ENCODE measurements at places on chromosomes 11 and 22.

- DNase-seq, result no peak
Observed at GRCh38 chr11:35162745-35163144, 23.8 kb downstream of the CD44 start.

GRCh38 chr22:46947516-46948257, 185.2 kb downstream of the TBC1D22A start:
- DNase-seq, result no peak

GRCh38 chr11:64186492-64187165, 658 bp downstream of the STIP1 start:
- DNase-seq, result no peak

DNA sequence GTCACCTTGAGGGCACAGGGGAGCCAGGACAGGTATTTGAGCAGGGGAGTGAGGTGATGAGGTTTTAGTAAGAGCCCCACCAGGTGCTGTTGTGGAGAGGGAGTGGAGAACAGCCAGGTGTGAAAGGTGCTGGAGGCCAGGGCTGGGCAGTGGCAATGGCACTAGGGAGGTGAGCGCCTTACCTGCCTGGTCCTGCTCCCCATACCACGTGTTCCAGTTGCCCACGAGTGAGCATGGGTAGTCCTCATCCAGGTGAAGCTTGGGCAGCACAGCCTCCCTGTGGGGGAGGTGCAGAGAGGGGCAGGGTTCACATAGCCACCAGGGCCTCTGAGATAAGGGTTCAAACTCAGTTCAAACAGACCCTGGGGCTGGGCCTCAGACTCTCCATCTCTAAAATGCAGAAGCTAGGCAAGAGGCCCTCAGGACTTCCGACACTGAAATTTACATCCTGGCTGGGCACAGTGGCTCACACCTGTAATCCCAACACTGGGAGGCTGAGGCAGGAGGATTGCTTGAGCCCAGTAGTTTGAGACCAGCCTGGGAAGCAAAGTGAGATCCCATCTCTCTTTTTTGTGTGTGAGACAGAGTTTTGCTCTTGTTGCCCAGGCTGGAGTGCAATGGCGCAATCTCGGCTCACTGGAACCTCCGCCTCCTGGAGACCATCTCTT, 11.8 kb downstream of the NIPSNAP1 start:
- DNase-seq, result no peak

DNA sequence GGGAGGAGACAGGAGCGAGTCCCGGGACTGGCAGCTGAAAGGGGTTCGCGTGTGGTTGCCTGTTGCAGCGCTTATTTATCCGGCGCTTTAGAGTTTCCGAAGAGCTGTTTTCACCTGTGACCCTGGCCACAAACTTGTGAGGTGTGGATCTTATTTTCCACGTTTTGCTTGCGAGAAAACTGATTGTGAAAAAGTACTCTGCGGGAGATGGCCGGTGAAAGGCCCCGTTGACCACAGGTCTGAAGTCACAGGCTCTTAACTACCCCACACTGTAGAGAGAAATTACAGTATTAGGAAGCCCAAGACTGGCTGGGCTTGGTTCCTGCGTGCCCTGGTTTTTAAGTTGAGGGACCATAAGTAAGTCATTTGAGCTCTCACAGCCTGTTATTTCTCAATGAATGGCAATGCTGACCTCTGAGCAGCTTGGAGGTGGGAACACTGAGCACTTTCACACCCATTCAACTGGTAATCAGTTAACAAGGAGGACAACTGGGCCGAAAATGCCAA, 379 bp upstream of the RAB38 start:
- no peak for DNase-seq

GRCh38 chr11:4482445-4482844, at the start of gene OR52K1:
Gene OR52K1, plus strand, starts transcription at chr11:4482646. Its CDS starts 6,255 bp downstream, at chr11:4488901.
- no peak for DNase-seq

GRCh38 chr22:30894371-30894740, 74.2 kb downstream of the MORC2 start:
- no peak for DNase-seq

- DNase-seq, result no peak
Observed at GRCh38 chr11:110235966-110236365, 60.4 kb downstream of the RDX start.

DNA sequence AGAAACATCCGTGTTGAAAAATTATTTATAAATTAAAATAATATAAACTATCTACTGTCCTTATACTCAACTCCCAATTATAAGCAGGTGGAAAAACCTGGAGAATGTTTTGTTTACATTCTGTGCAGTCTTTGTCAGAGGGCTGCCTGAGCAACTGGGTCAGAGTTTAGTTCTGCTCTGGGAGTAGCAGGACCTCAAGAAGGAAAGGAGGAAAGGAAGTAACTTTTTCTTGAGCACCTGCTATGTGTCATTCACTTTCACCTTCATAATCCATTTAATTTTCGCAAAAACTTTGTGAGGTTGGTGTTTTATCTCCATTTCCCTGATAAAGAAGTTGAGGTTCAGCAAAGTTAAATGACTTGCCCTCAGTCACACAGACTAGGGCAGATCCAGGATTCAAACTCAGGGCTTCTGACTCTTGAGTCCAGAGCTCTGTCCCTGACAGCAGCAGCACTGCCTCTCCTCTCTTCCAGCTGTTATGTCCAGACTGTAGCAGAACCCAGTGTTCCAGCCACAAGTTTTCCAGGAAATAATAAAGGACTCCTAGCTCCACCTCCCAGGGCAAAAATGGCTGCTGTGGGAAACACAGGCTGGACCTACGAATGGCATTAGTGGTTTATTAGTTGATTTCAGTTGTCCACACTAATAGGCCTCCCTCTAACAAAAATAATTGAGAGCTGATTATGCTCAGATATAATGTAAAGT, 6.4 kb downstream of the CD3E start:
- DNase-seq, result no peak

DNA sequence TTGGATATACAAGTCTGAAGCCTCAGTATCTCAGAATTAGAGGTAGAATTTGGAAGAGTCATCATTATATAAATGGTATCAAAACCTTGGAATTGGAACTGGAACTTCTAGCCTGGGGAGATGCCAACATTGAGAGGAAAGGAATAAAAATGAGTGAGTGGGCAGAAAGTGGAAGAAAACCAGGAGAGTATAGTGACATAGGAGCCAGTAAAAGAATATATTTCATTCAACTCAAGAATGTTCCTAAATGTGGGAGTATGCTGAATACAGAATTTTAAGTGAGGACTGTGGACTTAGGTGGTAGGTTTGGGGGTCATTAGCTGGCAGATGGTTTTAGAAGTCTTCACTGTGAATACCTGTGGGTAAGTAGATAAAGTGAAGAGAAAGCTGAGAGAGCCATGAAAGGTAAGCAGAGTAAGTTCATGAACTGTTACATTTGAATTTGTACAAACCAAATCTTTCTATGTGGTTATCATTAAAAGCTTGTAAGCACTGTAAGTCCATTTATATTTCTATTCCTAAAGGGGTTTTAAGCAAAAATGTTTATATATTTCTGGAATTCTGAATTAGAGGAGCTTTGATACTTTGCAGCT, 60.2 kb downstream of the PDHX start:
- DNase-seq, result no peak

- DNase-seq, result no peak
Observed at GRCh38 chr11:3124821-3125220, 40.3 kb downstream of the OSBPL5 start.

DNA sequence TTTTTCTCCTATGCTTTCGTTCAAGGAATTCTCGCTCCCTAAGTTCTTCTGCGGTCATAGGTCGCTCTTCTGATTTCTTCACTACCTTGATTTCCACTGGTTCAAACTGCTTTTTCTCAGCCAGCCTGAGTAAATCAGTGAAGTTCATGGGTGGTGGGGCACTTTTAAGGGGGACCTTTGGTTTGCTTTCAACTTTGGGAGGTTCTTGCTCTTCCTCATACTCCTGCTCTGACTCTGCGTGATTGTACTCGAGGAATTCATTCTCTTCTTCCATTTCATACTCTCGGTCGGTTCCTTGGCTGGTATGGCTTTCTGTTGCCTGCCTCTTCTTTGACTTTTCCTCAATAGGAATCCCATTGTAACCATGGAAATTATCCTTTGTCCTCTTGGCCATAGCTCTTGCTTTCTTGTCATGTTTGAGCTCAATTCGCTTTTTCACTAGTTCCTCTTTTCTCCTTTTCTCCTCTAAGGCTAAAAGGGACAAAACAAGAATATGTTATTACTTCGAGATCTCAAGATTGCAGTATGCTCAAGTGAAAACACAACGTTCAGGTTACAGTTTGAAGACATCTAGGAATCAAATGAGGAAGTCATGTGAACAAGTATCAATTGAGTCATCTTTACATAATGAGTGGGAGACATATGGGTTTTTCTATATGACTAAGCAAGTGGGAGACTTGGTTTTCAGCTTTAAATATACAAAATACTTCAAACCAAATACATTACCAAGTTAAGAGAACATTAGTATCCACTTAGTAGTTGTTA, 16.2 kb downstream of the MISFA start:
- no peak for DNase-seq

GRCh38 chr22:45960477-45961386, 16.2 kb downstream of the WNT7B start:
- DNase-seq, result no peak

DNA sequence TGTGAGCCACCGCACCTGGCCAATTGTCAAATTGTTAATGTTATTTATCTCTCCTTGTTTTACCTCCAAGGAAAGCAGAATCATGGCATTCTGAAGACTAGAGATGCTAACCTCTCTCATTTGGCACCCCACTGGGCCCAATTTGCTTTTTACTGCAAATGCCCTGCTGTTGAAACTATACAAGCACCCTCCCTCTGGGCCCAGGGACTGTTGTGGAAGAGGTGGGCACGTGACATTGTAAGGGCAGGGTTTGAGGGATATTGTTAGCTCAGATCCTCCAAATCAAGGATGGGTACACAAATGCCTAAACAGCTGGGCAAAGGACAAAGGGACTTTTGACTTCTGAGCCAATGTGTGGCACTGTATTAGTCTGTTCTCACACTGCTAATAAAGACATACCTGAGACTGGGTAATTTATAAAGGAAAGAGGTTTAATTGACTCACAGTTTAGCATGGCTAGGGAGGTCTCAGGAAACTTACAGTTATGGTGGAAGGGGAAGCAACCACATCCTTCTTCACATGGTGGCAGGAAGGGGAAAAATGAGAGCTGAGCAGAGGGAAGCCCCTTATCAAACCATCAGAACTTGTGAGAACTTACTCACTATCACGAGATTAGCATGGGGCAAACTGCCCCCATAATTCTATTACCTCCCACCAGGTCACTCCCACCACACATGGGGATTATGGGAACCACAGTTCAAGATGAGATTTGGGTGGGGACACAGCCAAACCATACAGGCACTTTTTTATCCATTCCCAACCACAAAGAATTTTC, 6.5 kb upstream of the ALDH3B2 start:
- DNase-seq, result no peak

GRCh38 chr22:45832180-45832579, 144.8 kb downstream of the WNT7B start:
- no peak for DNase-seq

GRCh38 chr11:34300926-34301295, 56.9 kb downstream of the ABTB2 start:
- DNase-seq, result no peak

GRCh38 chr11:92099183-92099582, 125.4 kb upstream of the FAT3 start:
- no peak for DNase-seq

- DNase-seq, result no peak
Observed at GRCh38 chr22:37733625-37734401, 37.0 kb downstream of the TRIOBP start.

GRCh38 chr22:37044634-37045625, 6.6 kb upstream of the KCTD17 start:
- no peak for DNase-seq

GRCh38 chr11:129852125-129852740, 36.6 kb downstream of the TMEM45B start:
- DNase-seq, result no peak

GRCh38 chr11:130694488-130695045, 221.7 kb downstream of the SNX19 start:
- DNase-seq, result no peak

- no peak for DNase-seq
Observed at GRCh38 chr11:128775468-128775867, 81.6 kb downstream of the FLI1 start.

DNA sequence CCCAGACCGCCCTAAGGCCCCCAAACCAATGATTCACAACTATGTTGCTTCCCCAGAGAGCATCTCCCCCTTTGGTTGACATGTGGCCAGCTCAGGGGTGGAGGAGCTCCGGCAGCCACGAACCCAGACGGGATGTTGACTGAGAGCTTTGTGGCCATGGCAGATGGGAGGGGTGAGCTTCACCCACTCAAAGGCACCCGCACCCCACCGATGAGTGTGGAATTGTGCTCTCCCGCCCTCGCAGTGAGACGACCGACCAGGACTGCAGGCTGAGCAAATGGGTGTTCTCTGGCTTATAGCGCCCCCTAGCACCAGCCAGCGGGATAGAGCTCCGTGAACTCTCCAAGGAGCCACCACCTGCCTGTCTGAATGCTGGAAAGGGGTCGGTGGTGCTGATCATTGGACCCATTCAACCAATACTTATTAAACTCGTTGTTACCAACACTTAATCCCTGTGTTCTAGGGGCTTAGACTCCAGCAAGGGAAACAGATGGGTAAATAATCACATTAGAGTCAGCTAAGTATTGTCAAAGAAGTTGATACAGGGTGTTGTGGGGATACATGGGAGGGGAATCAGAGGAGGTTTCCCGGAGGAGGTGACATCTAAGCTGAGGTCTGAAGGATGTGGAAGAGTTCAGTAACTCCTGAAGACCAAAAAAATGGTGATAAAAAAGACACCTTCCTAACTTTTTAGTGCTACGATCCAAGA, 4.5 kb upstream of the TIMP3 start:
- no peak for DNase-seq

DNA sequence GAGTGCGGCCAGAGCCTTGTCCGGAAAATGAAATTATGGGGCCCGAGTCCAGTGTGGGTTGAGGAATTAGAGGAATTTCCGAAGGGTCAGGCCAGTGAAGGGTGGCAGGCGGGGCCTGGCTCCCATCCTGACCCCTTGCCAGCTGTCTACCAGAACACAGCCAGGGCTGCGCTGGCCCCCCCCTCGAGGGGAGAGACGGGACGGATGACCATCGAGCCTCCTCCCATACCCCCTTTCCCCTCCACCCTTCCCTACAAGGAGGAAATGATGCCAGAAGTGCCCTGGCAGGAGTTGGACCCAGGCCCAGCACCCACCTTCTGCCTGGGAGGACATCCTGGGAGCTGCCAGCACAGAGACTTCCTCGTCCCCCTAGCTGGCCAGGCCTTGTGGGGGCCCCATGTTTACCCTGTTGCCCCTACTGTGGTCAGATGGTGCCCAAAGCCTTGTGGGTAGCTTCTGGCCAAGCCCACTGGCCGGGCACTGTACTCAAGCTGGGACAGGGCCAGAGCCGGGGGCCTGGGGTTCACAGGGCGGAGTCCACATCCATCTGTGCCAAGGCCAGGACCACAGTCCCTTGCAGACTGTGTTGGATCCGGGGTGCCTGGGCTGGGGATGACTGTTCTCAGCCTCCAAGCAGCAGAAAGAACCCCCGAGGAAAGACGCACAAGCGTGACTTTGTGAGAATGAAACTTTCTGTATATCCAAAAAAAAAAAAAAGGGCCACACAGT, 20.8 kb downstream of the ARVCF start:
- no peak for DNase-seq

- no peak for DNase-seq
Observed at GRCh38 chr11:122023614-122024250, 92.3 kb downstream of the BLID start.

GRCh38 chr11:96484361-96484760, 94.5 kb downstream of the JRKL start:
- no peak for DNase-seq

GRCh38 chr11:106186630-106187029, 109.2 kb downstream of the AASDHPPT start:
- DNase-seq, result no peak

Measured in NCI-H187 (cell line).